RPMI7951 (cell line): ENCODE measurements at places on chromosomes 5 and 9.

DNA sequence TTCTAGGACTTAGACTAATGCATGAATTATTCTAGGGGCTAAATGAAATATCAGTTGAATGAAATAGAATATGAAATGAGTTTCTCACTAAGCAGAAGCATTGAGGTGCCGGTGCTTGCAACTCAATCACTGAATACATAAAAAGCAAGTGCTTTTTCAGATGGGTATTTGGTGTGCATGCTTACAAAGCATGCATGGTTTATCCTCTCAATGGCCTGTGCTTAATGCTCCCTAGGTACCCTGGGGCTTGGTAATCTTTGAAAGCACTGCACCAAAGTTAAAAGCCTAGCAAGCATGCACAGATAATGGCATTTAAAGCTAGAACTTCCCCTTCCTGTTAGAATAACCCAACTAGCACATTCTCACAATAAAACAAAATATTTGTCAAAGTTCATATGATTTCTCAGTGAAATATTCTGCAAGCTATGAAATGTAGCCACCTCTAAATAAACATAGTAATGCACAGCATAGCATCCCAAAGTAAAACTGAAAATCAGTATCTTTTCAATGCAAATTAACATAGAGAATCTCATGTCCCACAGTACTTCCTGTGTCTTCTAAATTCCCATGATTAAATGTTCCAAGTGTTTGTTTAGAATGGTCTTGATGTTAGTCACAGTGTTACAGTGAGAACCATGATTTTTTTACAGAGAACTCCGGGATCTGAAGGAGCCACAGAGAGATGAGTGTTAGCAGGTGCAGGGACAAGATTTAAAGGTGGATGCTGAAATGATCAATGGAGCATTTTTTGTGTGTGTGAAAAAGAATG lies 143.4 kb upstream of the CDH6 start:
- DNase-seq = no peak

GRCh38 chr9:69218166-69218565 lies 44.1 kb downstream of the TJP2 start:
- no peak for DNase-seq

- no peak for DNase-seq
These were observed 485.0 kb downstream of the ENC1 start for GRCh38 chr5:74155501-74155900.

DNA sequence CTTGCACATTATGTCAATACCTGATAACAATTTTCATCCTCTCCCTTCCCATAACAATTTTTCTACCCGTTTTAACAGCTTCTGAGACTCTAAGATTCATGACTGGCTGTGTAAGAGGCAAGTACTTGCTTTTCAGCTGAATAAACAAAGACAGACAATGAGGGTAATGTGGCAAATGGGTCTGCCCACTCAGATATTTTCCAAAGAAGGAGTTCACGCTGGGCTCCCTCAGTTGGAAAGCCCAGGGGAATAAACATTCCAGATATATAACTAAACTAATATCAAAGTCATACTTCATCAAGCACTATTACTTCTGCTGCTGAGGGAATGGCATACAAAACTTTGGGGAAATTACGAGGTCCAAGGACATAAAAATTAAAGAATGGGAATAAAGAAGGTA lies 24.4 kb downstream of the MEGF9 start:
- peak; percentile 16 for DNase-seq

- peak; percentile 16 for DNase-seq
These were observed 43.8 kb upstream of the CDK20 start for GRCh38 chr9:88018101-88018500.

- no peak for DNase-seq
These were observed 35.3 kb downstream of the APTX start for GRCh38 chr9:32965999-32966722.

DNA sequence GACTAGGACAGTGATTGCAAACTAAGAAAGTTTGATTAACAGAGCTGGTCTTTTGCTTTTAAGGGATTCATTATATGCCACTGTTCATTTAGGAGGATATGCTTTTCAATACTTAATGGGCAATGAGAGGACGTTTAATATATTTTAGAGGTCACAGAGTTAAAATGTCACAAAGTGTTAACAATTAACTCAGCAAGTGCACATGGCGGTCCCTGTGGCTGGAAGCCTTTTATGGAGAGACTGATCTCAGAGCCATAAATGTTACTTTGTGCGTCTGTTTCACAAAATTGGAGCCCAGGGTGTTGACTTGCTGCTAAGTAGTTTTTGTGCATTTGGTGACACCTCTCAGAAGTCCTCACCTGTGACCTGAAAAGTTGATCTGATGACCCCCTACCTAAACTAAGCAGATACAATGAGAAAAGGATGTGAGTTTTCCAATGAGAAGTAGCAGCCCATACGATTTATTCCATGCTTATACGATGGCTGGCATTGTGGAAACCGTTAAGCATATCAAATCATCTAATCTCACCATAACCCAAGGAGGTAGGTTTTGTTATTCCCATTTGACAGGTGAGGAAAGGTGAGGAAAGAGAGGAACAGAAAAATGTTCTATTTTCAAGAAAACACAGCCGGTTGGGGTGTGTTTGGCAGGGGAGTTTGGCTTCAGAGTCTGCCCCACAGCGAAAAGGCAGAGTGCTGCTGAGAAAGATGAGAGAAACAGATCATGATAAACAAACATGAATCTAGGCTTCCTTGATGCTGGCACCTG lies 64.4 kb downstream of the CMYA5 start:
- no peak for DNase-seq
